Osteocyte (in vitro differentiated cells): ENCODE measurements at places on chromosomes 11 and 22. TPM values are rescaled to one million over a fixed set of nuclear protein-coding genes. Genes with fewer than 3 reads are reported as not detected.
A peak's percentile ranks its signal among the peaks of the same experiment; 100 is the strongest.

DNA sequence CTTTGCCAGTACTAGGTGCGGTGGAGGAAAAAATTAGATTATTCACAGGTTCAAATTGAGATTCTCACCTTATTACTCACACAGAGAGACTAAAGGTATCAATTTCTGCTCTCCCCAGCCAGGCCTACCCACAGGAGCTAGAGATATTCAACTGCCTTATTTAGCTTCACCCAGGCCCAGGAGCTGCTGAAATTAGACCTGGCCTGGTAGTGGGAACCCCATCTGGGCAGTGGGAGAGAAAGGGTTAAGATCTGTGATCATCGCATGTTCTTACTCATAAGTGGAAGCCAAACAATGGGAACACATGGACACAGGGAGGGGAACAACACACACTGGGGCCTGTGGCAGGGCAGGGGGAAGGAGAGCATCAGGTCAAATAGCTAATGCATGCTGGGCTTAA is 20.9 kb upstream of the MICAL2 start:
- H3K36me3 ChIP-seq = no peaks in the 10 kb centered on the region
- no peak overlapping the region for H3K4me3 ChIP-seq
- H3K27ac ChIP-seq = peak overlapping the region; percentile 73
- no peak for DNase-seq
- peaks cover 76% of the 10 kb centered on the region for H3K4me1 ChIP-seq
- H3K27me3 ChIP-seq = no peaks in the 10 kb centered on the region

GRCh38 chr11:118311518-118311917 is 7.0 kb downstream of the CD3E start:
- peaks cover 41% of the 10 kb centered on the region for H3K27me3 ChIP-seq
- no peak for DNase-seq
- peaks cover 5% of the 10 kb centered on the region for H3K4me1 ChIP-seq
- no peak overlapping the region for H3K27ac ChIP-seq

GRCh38 chr22:46293577-46294260 is 3.0 kb upstream of the GTSE1 start:
- peaks cover 18% of the 10 kb centered on the region for H3K36me3 ChIP-seq
- H3K27ac ChIP-seq = peak overlapping the region; percentile 41
- H3K27me3 ChIP-seq = no peaks in the 10 kb centered on the region
- H3K4me1 ChIP-seq = peaks cover 34% of the 10 kb centered on the region

GRCh38 chr22:48473202-48473601 is 1354.5 kb downstream of the BRD1 start:
- H3K27me3 ChIP-seq = peaks cover 3% of the 10 kb centered on the region
- H3K36me3 ChIP-seq = no peaks in the 10 kb centered on the region
- H3K4me1 ChIP-seq = peaks cover 14% of the 10 kb centered on the region
- no peak overlapping the region for H3K27ac ChIP-seq
- no peak for DNase-seq

- H3K4me3 ChIP-seq = no peak overlapping the region
- no peaks in the 10 kb centered on the region for H3K27me3 ChIP-seq
- no peak overlapping the region for H3K27ac ChIP-seq
- no peaks in the 10 kb centered on the region for H3K4me1 ChIP-seq
- DNase-seq = no peak
Measured at GRCh38 chr11:30938171-30938570, 352.0 kb upstream of the MPPED2 start.

GRCh38 chr11:1747753-1748635 is 2.4 kb downstream of the IFITM10 start:
- peaks cover 44% of the 10 kb centered on the region for H3K4me1 ChIP-seq
- no peak for DNase-seq
- H3K4me3 ChIP-seq = peak overlapping the region; percentile 68
- peaks cover 16% of the 10 kb centered on the region for H3K36me3 ChIP-seq

GRCh38 chr22:19909350-19910179 is 32.0 kb upstream of the COMT start:
- peak; percentile 92 for DNase-seq
- H3K27me3 ChIP-seq = no peaks in the 10 kb centered on the region
- peaks cover 2% of the 10 kb centered on the region for H3K36me3 ChIP-seq

- DNase-seq = no peak
- peak overlapping the region; percentile 96 for H3K27ac ChIP-seq
- peaks cover 38% of the 10 kb centered on the region for H3K36me3 ChIP-seq
- H3K4me1 ChIP-seq = peaks cover 32% of the 10 kb centered on the region
- H3K4me3 ChIP-seq = peak overlapping the region; percentile 84
- no peaks in the 10 kb centered on the region for H3K27me3 ChIP-seq
Measured at GRCh38 chr11:62600367-62601121, 1.1 kb downstream of the MTA2 start.

GRCh38 chr11:127017482-127017881 is 16.9 kb upstream of the KIRREL3 start:
- no peak for DNase-seq
- H3K4me1 ChIP-seq = peaks cover 2% of the 10 kb centered on the region
- no peaks in the 10 kb centered on the region for H3K36me3 ChIP-seq
- H3K4me3 ChIP-seq = no peak overlapping the region
- H3K27ac ChIP-seq = no peak overlapping the region
- peaks cover 38% of the 10 kb centered on the region for H3K27me3 ChIP-seq

DNA sequence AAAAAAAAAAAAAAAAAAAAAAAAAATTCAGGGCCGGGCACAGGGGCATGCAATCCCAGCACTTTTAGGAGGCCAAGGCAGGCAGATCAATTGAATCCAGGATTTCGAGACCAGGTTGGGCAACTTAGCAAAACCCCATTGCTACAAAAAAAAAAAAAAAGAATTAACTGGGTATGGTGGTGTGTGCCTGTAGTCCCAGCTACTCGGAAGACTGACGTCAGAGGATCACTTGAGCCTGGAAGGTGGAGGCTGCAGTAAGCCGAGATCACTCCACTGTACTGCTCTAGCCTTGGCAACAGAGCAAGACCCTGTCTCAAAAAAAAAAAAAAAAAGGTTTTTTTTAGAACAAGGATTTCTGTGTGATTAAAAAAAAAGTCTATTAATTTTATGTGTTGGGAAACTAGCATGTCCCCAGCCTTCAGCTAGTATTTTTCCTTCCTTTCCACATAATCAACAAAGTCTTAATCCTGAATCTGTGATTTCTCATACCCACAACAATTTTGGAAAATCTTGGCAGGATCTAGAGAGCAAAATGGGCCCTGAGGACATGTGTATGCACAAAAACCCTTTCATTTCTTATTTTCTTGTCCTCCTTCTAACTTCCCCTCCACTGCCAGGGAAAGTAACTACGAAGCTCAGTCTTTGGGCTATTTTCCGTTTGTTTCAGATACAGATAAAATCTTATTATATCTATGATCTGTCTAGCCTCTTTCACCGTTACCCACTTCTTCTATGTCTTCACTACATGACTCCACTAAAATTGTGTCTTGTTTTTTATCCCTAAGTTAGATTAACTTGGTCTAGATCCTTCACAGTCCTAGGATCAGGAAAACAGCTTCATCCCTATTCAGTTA is 5.7 kb upstream of the AMBRA1 start:
- no peak overlapping the region for H3K27ac ChIP-seq
- no peak overlapping the region for H3K4me3 ChIP-seq
- H3K27me3 ChIP-seq = no peaks in the 10 kb centered on the region
- H3K36me3 ChIP-seq = peaks cover 6% of the 10 kb centered on the region
- no peak for DNase-seq
- H3K4me1 ChIP-seq = no peaks in the 10 kb centered on the region

DNA sequence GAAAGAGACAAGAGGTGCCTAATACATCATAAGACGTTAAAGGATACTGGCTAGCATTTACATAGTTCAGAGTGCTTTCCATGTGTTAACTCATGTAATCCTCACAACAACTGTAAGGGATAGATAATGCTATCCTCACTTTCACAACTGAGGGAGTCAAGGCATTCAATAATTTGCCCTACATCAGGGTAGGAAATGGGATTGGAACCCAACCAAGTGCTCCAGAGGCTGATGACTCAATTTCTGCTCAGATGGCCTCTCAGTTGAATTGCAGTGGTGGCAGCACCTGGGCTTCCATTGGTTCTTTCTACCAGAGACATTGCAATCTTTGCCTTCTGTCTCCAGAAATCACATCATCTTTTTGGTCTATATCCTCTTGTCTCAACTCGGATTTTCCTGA is 232.9 kb downstream of the ETS1 start:
- no peak for DNase-seq
- peaks cover 6% of the 10 kb centered on the region for H3K4me1 ChIP-seq
- no peak overlapping the region for H3K27ac ChIP-seq
- peaks cover 25% of the 10 kb centered on the region for H3K27me3 ChIP-seq
- H3K4me3 ChIP-seq = no peak overlapping the region
- no peaks in the 10 kb centered on the region for H3K36me3 ChIP-seq

GRCh38 chr11:109697140-109697843 is 275.3 kb downstream of the C11orf87 start:
- no peaks in the 10 kb centered on the region for H3K4me1 ChIP-seq
- peaks cover 11% of the 10 kb centered on the region for H3K36me3 ChIP-seq
- no peak overlapping the region for H3K27ac ChIP-seq
- no peak overlapping the region for H3K4me3 ChIP-seq
- no peaks in the 10 kb centered on the region for H3K27me3 ChIP-seq
- DNase-seq = no peak

GRCh38 chr11:99865951-99866350 is 821.1 kb upstream of the ARHGAP42 start:
- H3K4me1 ChIP-seq = no peaks in the 10 kb centered on the region
- H3K36me3 ChIP-seq = no peaks in the 10 kb centered on the region
- no peak for DNase-seq

ELF5 gene
- total RNA-seq = not detected in 2 replicates

DRD2 gene
- total RNA-seq = not detected in 2 replicates

TMEM191C gene
- total RNA-seq = 1.2 and 2.1 TPM in 2 replicates

APOL4 gene
- 0.13 TPM in 1 of 2 replicates, not detected in the other for total RNA-seq

HORMAD2 gene
- total RNA-seq = not detected in 2 replicates

OR4D5 gene
- not detected in 2 replicates for total RNA-seq

APOA5 gene
- not detected in 2 replicates for total RNA-seq

LRRN4CL gene
- total RNA-seq = 0.39 and 0.46 TPM in 2 replicates
